Vagina (tissue), 2 donors: ENCODE measurements at places on chromosomes 6 and 20. TPM values are rescaled to one million over a fixed set of nuclear protein-coding genes. Genes with fewer than 3 reads are reported as not detected.

GRCh38 chr6:90356012-90356421 is 59.4 kb upstream of the BACH2 start:
- DNase-seq, result no peak

DNA sequence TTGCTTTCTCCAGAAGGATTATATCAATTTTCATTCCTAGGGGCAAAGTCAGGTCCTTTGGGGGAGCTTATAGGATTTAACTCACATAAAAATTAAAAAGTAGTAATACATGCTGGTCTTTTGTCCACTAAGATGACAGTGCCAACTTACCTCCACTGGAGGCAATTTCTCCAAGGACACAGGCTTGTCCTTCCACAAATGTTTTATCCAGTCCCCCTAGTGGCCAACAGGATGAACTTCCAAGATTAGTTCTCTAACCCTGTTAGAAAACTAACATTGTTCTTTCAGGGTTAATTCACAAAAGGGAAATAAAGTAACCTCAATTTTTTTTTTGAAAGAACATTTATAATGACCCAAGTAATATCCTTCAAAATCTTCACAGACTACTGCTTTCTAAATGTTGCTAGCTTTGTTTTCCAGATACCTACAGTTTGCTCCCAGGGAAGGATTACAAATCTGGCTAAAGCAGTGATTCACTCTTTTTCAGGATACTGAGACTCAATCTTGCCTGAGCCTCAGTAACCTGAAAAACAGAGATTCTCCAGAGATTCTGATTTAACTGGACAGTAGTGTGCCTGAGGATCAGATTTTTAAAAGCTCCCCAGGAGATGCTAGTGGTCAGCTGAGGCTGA is 31.7 kb upstream of the UBR2 start:
- DNase-seq, result no peak

- no peak for DNase-seq
Observed at GRCh38 chr20:54059691-54060364, 10.6 kb downstream of the BCAS1 start.

DNA sequence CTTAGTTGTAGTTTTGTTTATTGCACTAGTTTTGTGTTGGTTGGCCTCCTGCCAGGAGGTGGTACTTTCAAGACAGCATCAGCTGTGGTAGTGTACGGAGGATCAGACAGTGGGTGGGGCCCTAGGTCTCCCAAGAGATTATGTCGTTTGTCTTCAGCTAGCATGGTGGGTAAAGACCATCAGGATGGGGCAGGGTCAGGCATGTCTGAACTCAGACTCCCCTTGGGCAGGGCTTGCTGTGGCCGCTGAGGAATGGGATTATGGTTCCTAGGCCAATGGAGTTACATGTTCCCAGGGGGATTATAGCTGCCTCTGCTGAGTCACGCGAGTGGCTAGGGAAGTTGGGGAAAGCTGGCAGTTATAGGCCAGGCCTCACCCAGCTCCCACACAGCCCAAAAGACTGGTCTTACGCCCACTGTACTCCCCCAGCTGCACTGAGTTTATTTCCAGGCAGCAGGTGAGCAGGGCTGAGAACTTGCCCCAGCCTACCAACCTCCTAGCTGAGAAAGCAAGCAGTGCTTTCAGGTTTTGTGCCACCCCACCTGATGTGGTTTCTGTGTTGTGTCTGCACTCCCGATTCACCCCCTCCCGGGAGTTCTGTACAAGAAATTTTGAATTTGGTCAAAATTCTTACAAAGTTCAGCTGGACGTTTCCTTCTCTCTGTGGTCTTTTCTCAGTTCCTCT is 24.7 kb downstream of the ZSCAN31 start:
- DNase-seq, result no peak

DNA sequence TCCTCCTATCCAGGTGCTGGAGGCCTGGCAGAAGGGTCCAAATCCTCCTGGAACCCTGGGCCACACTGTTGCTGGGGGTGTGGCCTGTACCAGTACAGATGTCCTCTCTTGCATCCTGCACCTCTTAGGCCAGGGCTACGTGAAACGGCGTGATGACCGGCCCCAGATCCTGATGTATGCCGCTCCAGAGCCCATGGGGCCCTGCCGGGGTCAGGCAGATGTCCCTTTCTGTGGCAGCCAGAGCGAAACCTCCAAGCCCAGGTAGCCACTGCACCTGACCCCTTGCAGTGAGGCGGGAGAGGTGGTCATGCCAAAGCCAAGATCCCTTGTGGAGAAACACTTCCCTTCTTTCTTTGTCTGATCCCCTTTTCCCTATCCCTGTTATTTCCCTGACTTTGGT is 14.2 kb downstream of the DNPH1 start:
- DNase-seq, result no peak

- no peak for DNase-seq
Observed at GRCh38 chr20:3909952-3910366, 20.8 kb downstream of the PANK2 start.

DNA sequence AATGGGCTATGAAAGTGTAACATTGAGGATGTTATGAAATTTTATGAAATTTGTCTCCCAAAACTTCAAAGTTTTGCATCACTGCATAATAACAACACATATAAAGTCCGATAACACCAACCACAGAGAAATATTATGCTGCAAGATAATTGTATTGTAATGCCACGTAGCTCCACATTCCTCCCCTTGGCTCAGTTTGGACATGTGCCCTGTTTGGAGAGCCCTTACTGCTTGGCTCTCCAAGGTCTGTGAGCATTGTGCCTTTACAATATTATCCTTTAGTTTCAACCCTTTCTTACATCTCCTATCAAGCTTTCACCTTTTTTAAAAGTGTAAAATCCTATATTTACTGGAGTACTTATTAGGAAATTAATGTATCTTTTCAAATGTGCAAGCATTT is 10.8 kb downstream of the HBS1L start:
- DNase-seq, result no peak

BICRAL gene
- 19.2 TPM for total RNA-seq

BHLHE23 gene
- not detected for total RNA-seq
